ENCODE measurements at places on chromosomes 1 and 21.
A peak's percentile ranks its signal among the peaks of the same experiment; 100 is the strongest.

GRCh38 chr1:65440322-65440900, 19.9 kb downstream of the LEPR start:
- no peak for DNase-seq

DNA sequence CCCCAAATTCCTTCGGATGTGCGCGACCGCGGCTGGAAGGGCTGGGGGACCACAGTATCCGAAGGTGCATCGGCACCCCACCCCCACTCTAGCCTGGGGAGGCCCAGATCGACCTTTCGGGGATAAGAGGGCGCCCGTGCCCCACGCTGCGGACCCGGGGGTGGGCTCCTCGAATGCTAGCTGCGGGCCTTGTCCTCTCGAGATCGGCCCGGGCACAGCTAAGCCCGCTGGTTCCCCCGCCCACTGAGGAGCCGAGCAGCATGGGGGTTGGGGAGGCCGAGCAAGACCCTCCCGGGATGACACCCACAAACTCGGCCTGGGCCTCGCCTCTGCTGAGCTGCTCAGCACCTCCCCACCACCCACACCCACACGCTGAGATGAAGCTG, 653 bp upstream of the IFFO2 start:
- no peak for DNase-seq

GRCh38 chr1:237324226-237324625, 282.2 kb downstream of the RYR2 start:
- no peak for DNase-seq

DNA sequence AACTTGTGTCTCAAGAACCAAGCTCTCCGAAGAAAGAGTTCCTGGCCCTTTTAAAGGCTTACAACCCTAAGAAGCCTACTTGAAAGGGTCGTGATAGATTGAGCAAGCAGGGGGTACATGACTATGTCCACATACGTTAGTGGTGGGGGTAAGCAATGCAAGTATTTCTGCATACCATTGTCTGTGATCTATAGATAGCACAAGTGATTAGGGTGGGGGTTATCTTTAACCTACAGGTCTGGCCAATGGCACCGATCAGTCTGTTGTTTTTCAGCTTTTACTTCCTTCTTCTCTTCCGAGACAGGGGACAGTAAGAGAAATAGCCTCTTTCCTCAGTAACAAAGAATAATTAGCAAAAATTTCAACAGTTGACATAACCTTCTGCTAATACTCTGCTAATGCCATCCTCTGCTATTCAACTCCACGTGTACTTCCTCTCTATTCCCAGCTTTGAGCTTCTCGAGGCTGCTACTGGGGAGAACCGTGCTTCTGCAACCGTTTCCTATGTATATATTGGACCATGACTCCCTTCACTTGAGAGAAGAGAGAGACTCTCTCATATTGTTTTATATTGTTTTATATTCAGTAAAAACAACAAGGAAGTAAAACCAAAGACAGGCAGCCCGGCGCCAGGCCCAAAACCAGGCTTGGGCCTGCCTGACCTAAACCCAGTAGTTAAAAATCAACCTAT, 727.7 kb upstream of the NCAM2 start:
- no peak for DNase-seq

DNA sequence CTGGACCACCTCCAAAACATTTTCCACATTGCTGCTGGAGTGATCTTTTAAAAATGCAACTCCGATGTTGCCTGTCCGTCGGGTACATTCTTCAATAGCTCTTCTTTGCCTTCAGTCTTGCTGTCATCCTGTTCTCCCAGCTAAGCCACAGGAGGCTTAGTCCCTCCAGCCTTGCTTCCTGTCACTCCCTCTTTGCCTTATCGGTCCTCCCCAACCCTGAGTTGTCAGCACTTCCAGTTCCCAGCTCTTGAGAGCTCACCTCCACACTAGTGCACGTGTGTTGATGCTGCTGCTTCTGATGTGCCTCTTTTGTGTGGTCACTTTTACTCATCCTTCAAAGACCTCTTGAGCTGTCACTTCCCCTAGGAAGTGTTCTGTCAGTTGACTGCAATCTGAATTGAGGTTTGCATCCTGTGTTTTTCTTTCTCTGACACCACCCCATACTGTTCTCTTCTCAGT, 15.3 kb downstream of the UCK2 start:
- DNase-seq: peak; percentile 24

DNA sequence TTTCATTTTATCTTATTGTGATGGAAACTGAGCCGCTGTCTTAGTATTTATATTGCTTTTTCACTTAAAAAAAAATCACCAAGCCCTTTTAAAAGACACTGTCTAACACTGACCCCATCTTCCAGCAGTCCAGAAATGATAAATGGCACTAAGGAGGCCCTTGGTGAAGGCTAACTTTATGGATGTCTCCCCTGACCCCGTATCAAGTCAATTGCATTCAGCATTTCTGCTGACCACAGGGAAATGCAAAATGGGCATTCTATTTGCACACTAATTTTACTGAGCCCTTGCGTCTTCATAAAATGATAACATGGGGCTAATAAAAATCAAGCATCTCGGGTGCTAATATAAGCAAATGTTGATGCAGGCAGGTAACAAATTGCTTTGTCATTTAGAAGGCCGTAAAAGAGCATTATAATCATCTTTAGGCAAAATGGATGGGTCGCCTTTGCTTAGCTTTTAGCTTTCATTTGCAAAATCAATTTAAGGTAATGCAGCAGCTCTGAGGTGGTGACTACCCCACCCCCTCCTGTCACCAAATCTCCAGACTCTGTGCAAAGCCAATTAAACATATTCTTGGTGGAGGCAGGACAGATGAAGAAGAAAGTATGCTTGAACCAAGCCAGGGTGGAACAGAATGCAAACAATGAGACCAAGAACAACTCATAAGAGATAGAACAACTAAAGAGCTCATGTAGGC, 110.8 kb downstream of the BEND5 start:
- no peak for DNase-seq

DNA sequence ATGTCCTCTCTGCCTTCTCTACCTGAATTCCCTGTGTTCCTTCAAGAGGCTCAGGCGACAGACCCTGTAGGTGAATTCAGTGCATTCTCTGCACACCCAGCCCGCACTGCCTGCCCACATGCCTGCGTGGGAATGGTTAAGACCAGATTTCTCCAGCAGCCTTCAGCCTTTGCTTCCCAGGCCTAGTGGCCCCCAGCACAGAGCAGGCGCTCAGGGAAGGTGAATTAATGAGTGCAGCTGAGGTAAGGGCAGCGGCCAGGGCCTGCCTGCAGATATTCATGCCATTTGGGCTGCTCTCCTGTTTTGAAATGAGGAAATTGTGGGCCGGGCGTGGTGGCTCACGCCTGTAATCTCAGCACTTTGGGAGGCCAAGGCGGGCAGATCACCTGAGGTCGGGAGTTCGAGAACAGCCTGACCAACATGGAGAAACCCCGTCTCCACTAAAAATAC, 45.5 kb downstream of the IER5 start:
- DNase-seq: no peak

DNA sequence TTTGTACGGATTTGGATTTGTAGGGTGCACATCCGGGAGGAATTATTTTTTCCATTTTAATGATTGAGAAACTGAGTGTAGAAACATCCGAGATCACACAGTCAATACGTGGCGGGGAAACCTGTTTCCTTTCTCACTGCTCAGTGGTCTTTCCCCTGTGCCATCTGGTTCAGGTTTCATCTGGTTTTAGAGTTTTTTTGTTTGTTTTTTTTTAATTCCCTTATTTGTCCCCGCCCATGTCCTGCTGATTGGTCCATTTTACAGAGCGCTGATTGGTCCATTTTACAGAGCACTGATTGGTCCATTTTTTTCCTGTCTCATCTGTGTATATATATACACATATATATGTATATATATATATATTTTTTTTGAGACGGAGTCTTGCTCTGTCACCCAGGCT, 6.0 kb downstream of the TRPM2 start:
- DNase-seq: no peak

- DNase-seq: no peak
Observed at GRCh38 chr1:29640428-29640785, 404.1 kb downstream of the PTPRU start.

GRCh38 chr1:59506952-59507351, 210.1 kb downstream of the FGGY start:
- no peak for DNase-seq

DNA sequence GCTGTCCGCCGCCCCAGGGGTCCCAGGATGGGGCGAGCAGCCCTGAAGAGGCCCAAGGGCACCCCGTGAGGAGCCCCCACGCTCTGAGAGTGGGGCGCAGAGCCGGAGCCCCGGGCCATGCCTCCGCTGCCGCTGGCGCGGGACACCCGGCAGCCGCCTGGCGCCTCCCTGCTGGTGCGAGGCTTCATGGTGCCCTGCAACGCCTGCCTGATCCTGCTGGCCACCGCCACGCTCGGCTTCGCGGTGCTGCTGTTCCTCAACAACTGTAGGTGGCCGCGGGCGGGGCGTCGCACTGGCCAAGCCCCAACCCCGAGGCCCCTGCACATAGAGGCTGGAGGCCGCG, 14.5 kb downstream of the AGRN start:
- no peak for DNase-seq

GRCh38 chr1:7564137-7564536, 207.0 kb upstream of the VAMP3 start:
- DNase-seq: no peak

DNA sequence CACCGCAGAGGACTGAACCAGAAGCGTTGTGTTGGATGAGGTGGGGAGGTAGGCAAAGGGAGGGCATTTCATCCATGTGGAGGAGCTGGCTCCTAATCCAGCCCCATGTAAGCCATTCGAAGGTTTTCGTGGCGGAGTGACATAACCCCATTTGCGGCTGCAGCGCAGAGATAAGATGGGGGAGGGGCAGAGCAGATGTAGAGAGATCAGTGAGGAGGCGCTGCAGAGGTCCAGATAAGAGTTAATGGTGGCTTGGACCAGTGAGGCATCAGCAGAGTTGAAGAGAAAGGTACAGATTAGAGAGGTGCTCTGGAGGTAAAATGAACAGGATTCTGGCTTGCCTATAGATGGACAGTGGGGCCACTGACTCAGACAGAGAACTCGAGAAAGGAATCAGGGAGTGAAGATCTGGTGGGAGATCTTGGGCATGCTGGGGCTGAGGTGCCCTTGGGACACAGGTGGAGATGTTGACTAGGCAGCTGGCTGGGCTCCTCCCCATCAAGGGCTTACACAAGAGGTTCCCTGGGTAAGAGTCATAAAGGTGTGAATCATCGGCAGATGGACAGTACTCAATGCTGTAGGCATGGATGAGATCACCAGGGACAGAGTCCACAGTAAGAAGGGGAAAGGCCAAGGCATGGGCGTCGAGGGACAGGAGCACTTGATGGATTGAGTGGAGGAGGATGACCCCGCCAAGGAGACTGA, 7.8 kb upstream of the PTPRF start:
- DNase-seq: no peak

DNA sequence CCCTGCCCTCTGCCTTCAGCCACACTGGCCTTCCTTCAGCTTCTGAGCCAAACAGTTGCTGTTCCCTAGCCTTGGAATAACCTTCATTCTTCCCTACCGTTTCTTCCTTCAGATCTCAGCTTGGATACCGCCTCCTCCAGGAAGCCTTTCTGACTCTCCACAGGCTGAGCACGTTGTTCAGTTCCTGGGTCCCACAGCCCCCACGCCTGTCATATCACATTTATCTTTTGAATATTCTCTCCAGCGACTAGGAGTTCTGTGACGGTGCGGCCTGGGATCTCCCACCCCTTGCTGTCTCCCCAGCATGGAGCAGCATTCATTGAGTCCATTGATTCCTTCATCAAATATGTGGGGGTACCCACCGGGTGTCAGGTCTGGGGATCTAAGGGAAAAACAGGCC, 39.2 kb downstream of the EPHA2 start:
- DNase-seq: no peak

GRCh38 chr21:42242611-42243010, 23.7 kb downstream of the ABCG1 start:
- DNase-seq: no peak

- DNase-seq: no peak
Observed at GRCh38 chr1:42358791-42359190, 21.8 kb upstream of the RIMKLA start.

DNA sequence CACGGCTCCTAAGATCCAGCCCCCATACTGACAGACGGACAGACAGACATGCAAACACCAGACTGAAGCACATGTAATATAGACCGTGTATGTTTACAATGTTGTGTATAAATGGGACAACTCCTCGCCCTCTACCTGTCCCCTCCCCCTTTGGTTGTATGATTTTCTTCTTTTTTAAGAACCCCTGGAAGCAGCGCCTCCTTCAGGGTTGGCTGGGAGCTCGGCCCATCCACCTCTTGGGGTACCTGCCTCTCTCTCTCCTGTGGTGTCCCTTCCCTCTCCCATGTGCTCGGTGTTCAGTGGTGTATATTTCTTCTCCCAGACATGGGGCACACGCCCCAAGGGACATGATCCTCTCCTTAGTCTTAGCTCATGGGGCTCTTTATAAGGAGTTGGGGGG, 23.2 kb downstream of the TMEM53 start:
- DNase-seq: no peak

DNA sequence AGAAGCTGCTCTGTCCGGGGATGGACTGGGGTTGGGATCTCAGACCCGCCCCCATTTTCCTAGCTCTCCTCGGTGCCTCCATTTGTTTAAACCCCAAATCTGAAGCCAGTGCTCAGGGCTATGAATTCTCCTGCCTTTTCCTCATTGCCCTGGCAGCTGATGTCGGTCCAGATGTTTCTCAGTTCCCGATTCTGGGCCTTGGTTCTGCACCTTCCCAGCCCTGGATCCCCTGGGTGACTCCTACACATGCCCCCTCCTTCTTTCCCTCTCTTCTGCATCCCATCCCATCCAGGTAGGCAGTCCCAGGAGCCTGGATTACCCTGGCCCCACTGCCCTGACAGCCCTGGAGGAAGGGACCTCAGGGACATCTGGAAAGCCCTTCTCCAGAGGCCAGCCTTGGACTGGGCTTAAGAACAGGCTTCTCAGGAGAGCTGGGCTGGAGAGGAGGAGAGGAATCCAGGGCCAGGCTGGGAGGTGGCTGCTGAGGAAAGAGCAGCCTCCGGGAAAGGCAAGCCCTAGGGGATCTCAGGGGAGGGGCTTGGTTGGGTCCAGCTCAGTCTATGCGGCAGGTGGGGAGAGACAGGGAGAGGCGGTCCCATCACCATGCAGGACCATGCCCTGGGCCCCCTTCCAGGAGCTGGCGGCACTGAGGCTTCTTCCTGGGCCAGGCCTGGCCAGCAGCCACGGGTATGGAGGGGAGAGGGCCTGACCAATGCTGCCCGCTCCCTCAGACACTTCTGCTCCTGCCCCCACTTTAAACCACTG, 6.8 kb upstream of the EPS8L3 start:
- DNase-seq: no peak

DNA sequence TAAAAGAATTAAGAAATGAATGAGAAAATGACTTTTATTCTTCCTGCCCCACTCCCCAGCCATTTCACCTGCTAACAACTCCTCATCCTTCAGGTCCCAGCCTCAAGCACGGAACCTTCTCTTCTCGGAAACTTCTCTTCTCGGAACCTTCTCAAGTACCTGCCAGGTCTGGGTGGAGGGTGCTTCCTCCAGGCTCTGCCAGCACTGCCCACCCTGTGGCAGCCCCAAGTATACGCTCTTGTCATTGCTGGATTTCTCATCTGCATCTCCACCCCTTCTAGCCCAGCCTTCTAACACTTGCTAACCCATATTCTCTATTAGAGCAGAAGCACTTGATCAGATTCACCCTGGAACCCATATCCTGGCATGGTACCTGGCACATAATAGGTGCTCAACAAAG, 3.9 kb upstream of the IFFO2 start:
- DNase-seq: no peak

- no peak for DNase-seq
Observed at GRCh38 chr1:66500301-66500700, 33.7 kb upstream of the SGIP1 start.

- no peak for DNase-seq
Observed at GRCh38 chr1:62481681-62482080, 44.8 kb downstream of the USP1 start.

GRCh38 chr1:62128745-62129144, 65.9 kb upstream of the L1TD1 start:
- DNase-seq: no peak
